ENCODE measurements at places on chromosomes 7 and 10.

GRCh38 chr7:76354516-76354915 is 4.3 kb downstream of the YWHAG start:
- no peak for DNase-seq

DNA sequence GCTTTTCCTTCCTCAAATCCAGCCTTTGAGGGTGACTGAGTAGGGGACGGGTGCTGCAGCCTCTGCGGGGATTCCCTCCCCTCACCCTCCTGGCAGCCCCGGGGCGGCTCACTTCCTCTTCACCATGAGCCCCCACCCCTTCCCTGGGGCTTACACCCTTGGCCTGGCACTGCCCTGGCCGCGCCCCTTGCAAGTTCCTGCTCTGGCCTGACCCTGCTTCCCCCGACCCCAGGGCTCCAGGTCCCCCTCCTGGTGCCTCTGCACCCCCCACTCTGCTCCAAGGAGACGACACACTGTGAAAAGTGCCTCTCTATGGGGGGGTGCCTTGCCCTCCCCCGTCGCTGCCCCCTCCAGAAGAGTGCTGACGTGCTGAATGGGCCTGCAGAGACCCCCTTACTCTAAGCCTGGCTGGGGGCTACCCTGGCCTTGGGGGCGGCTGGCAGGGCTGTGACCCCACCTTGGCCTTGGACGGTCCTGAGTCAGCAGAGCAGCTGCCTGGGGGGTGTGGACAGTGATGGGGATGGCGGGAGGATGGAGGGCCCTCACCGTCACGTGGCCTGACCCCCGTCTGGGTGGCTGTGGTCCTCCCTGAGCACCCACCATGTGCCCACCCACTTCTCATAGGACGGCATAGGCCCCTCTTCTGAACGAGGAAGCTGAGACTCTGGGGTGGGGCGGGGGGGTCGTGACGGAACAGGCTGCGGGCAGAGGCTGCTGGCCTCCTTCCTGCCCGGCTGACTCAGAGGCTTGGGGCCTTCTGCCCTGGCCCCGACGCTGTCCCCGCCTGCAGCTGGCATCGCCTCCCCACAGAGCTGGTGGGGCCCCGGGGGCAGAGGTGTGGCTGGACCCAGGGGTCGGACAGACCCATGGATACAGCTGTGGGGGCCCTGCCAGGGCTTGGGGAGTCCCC is 9.8 kb downstream of the LFNG start:
- peak; percentile 73 for DNase-seq

GRCh38 chr10:78164702-78165101 is 131.0 kb downstream of the RPS24 start:
- no peak for DNase-seq

DNA sequence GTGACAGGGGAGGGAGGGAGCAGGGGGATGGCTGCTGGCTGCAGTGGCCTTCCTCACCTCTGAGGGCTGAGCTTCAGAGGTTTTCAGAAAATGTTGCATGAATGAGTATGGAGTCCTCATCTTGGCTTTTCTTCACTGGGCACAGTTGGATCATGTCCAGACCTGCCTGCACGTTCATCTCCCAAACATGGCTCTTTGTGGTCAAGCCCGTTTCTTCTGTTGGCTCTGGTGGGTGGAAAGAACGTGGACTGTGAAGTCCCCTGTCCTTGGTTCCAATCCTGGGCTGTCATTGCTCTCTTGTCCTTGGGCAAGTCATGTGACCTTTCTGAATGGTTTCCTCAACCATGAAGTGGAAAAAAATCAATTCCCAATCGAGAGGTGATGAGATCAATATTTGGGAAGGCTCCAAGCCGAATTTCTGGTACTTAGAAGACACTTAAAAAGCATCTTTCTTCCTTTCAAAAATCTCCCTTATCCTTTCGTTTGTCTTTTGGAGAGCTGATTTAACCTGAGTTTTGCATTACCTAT is 34.5 kb downstream of the TSPAN14 start:
- peak; percentile 17 for DNase-seq

GRCh38 chr7:134016223-134016941 is 110.8 kb upstream of the LRGUK start:
- DNase-seq, result peak; percentile 30

GRCh38 chr10:14880229-14880628 is 1.6 kb downstream of the SUV39H2 start:
- DNase-seq, result no peak

- no peak for DNase-seq
These were observed 55.3 kb upstream of the YAE1 start for GRCh38 chr7:39510864-39511354.

- no peak for DNase-seq
These were observed 28.9 kb upstream of the ECHDC3 start for GRCh38 chr10:11713186-11713743.

DNA sequence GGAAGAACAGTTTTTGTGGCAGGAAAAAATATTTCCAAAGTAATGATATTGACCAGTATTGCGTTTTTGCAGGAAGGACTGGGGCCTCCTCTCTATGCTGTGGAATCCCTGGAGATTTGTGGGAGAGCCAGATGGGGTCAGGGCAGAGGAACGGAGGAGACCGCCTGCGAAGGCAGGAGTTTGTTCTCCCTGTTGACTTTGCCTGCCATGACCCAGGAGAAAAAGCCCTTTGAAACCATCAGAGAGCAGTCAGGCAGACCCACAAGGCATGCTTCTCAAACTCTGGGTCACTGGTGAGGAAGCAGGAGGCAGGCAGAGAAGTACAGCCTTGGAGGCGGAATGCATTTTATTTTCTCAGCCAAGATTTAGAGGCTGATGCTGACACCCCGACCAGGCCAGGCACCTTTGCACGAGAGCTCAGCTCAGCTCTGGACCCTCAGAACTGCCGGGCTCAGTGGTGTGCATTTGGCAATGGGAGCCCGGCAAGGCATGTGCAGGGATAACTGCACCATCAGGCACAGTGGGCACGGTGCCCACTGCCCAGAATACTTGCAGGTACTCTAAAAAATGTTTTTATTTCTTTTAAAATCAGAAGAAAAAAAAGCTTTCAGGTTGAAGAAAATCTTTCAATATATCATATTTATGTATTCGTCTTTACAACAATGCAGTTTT is 410.4 kb downstream of the RPS24 start:
- DNase-seq, result no peak

DNA sequence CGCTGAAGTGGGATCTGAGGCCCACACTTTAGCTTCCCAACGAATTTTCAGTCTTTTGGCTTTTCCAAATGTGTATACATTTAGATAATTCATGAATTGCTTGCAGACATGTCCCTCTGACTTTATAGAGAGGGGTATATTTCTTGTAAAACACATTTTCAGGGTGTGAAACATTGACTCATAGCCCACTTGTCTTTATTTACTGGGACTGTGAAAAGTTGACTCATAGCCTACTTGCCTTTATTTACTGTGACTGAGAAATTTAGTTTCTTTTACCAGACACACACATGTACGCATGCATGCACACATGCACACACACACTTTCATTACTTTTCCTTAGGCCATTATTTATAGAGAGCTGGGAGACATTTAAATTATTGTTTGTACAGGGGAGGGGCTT is 79.1 kb downstream of the VTI1A start:
- DNase-seq, result no peak

GRCh38 chr10:106438386-106438785 is 726.1 kb downstream of the SORCS1 start:
- DNase-seq, result no peak

GRCh38 chr10:78691301-78692030 is 377.3 kb upstream of the ZMIZ1 start:
- no peak for DNase-seq

Data from stomach (tissue), 19 donors.